ENCODE measurements at places on chromosomes 2 and 18.

DNA sequence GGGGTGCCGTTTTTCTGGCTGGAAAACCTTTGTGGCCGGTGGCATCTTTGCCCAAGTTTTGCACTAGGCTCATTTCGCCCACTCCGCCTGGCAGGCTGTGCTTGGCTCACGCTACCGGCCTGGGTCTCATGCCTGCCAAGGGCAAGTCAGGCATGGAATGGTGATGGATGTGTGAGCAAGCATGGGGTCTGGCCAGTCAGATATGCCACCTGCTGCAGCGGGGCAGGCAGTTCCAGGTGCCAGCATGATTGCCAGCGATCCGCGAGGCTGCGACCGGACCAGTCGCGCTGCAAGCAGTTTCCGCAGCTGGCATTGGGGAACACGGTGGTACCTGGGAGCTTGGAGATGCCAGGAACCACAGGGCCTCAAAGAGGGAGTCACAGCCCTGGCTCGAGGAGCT lies 40.6 kb downstream of the TAF1B start:
- DNase-seq, result no peak

GRCh38 chr2:145112467-145112866 lies 592.5 kb upstream of the ZEB2 start:
- DNase-seq, result no peak

- no peak for DNase-seq
Observed at GRCh38 chr2:37555457-37555856, 116.0 kb downstream of the CDC42EP3 start.

DNA sequence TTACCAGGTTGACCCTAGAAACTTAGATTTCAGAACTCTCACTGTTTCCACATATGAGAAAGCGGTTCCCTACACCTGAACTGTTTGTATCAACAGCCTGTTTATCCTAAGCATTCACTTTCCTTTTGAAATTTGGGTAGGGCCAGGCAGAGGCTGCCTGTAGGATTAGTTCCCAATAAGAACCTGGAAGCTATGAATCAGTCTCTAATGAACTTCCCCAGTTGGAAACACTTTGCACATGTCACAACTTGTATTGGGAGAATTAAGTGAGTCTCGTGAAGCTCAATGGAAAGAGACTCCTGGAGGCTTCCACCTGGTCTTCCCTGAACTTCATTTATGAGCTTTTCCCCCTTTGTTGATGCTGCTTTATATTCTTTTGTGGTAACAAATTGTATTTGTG lies 486.6 kb upstream of the HS6ST1 start:
- DNase-seq, result no peak

GRCh38 chr18:11224153-11224552 lies 74.8 kb upstream of the PIEZO2 start:
- DNase-seq, result no peak

GRCh38 chr2:216606551-216607276 lies 26.5 kb upstream of the IGFBP2 start:
- no peak for DNase-seq
